ENCODE measurements at places on chromosomes 7 and 10.

GRCh38 chr7:102396710-102397019, 502 bp downstream of the PRKRIP1 start:
- no peak for DNase-seq

DNA sequence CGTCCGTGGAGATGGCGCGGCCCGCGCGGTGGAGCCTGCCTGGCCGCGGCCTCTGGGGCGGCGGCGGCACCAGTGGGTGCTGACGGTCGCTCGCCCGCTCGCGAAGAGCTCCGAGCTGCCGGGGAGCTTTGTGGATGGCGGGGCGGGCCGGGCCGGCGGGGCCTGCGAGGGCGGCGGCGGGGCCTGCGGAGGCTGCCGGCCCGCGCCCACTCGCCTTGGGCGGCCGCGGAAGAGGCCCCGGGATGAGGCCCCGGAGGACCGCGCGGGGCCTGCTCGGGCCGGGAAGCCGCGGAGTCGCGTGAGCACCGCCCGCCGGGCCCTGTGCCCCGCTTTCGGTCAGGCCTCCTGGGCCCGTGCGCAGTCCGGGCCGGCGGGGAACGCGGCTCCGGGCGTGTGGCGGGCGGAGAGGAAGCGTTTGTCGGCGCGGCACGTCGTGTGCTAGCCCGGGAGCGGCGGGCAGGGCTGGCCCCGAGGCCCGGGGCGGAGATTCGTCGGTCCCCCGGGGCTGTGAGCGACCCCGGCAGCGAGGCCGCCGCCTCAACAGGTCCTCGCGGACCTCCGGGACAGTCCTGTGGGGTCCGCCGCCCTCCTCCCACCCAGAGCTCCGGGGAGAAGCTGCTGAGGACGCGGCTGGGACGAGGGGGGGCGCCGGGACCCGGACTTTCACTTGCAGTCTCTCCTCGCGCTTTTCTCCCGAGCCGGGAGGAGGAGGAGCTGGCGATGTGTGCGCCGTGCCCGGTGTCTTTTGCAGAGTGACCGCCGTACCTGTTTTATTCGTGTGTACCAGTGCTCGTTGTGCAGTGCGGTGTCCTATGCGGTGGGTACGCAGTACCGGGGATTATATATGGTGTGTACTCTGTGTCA, 578 bp downstream of the ZMYND11 start:
- peak; percentile 54 for DNase-seq

DNA sequence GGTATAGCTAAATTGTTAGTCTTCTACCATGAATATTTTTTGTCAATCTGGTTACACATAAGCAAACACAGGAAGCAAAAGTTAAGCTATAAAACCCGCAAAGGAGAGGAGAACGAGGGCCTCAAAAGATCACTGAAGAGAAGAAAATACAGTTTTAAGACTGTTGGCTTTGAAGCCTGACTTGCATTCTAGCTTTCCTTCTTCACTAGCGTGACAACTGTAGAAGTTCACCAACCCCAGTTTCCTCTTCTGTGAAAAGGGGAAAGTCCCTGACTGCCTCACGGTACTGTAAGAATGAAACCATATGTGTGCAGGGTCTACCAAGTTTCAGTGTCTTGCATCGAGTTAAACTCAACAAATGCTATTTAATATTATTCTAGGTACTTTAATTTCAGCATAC, 7.5 kb upstream of the LRRN3 start:
- DNase-seq = peak; percentile 84

DNA sequence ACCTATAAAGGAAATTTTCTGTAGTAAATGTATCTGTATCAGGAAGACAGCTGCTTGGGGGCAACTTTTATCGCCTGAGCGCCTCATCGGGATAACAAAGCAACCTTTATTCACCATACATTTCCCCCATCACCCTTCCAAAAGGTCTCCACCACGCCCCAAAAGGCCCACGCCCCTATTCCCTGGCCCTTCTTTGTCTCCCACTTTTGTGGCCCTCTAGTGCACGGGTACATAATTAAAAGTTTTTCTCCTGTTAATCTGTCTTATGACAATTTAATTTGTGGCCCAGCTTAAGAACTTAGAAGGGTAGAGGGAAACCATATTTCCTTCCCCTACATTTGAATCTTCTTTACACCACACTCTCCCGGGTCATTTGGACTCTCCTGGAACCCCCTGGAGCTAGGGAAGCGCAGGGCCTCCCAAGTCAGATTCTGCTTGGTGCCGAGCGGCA, 625 bp downstream of the RP9 start:
- peak; percentile 35 for DNase-seq

DNA sequence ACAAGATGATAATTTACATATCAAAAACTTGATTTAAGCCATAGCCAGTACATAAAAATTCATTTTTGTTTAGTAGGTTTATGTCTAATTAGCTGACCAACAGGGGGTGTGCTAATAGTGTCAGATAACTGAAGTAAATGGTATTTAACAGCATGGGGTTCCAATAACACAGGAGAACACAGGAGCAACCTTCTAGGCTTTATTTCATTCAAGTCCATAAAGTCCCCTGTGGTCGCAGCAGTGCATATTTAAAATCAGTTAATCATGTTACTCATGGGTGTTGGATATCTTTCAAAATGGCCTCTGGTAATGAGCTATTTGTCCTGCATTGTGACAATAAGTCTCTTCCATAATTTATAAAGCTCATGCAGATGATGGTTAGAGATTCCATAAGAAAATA, 238.6 kb downstream of the CNTNAP2 start:
- DNase-seq = no peak

DNA sequence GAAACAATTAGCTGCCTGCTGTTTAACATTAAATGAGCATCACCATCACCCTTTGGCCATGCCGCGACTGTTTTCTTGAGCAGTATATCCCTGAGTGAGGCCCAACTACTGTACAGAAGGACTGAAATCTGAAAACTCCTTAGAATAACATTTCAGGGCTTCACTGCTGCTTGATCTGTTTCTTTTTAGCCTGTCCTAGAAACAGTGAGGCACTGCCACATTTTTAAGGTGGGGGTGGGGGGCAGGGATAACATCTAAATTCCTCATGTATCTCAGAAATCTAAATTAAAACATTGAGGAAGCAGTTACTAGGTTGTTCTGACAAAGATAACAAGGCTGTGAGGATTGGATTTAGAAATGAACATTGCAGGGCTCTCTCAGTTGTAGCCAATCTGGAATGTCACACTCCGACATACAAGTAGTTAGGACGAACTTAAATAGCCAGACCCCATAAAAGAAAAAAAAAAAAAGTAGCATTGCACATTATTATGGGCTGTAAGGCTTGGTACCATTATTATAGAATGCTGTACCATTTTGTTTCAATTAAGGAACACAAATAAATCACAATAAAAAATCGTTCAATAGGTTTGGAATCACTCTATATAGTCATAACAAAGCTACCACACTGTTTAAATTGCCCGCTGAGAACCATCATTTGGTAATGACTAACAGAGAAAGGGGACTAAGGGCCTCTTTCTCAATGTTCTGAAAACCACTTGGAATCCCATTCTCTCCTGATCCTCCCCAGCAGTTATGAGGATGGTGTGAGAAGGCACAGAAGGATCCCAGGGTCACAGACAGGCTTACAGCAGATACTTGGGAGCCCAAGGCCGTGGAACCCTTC, 256.1 kb downstream of the INHBA start:
- peak; percentile 64 for DNase-seq

GRCh38 chr10:79084972-79085597, 16.3 kb downstream of the ZMIZ1 start:
- DNase-seq = no peak

- no peak for DNase-seq
Measured at GRCh38 chr10:74379474-74379873, 228.5 kb downstream of the ADK start.

GRCh38 chr10:24456322-24456721, 247.4 kb downstream of the KIAA1217 start:
- peak; percentile 95 for DNase-seq

DNA sequence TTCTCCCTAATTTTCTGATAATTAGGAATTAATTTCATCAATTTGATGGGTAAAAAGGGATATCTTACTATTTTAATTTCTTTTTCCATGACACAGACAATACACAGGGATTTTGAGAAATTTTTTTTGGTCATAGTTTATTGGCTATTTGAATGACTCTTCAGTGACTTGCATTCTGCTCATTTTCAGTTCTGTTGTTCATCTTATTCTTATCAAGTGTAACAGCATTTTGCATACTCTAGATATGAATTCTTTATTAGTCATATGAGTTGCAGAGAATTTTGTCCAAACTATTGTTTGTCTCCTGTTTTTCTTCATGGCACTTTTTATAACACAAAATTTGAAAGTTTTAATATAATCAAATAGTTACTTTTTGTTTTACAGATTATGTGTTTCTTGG, 41.7 kb downstream of the MKLN1 start:
- no peak for DNase-seq

DNA sequence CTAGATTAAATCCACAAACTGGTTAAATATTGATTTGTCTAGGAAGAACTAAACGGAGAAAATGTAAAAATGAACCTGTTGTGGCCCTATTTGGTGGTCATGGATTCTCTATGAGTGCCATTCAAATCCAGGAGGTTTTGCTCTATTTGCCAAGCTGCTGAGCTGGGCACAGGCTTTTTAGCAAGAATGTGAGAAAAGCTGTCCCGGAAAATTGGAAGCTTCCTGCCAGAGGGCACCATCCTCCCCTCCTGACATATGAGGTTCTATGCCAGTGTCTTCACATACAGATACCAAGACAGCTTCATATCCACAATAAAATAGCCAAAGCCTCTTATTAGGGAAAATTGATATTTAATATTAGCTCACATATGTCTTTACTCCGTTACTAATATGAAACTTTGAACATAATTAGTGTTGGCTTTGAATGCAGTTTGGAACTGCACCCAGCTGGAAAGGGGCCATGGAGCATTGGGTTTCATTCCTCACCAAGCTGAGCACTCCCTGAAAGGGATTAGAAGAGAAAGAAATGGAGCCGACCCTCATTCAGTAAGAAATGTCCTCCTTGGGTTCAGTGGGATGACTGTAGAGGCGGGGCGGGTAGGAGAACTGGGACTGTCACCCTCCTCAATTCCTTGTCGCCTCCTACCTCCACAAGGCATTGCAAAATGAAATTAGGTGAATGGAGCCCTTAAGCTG, 47.8 kb downstream of the NRCAM start:
- DNase-seq = no peak

DNA sequence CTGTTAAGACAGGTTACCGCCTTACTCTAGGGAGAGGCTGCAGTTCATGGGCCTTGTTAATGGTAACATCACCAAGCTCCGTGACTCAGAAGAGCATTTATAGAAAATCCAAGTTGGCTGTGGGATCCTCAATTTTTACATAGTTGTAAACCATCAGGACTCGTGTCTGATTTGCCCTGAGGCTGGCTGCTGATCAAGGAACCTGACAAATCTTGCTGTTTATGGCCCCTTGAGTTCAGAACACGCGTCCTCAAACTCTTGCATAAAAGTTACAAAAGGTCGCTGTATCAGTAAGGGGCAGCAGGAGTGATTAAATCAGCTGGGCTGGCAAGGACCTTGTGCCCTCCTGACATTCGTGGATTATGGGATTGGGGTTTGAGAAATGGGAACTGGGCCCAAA, 4.6 kb downstream of the SLC13A4 start:
- DNase-seq = no peak

DNA sequence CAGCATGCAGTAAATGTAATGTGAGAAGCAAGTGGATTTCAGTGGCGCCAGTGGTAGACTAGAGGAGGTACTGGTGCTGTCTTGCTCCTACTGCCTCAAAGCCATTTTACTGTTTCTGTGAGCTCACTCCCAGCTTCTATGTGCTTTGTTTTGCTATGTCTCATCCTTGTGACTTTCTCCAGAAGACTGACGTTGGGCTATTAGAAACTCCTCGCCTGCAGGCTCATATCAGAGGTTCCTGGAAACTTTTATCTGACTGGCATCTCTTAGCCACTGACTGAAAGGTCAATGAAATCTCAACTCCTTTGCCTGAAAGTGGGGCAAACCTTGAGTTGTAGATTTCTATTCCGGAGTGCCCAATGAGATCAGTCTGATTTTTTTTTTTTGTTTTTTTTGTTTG, 66.4 kb upstream of the SORCS1 start:
- DNase-seq = no peak

DNA sequence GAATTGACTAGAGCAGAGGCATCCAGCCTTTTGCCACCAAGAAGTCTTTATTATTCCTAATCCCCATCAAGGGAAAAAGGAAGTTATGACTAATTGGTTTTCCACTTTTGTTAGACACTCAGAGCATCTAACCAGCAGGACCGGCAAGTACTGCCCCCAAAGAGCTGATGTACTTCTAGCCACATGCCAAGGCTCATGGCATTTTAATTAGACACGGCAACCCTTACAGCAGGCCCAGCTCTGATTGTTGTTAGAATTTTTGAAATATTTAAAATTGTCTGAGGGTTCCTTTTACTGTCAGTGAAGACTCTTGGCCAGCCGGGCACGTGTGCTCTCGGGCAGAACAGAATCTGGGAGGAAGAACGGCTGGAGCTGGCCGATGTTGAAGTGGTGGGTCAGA, 114.8 kb downstream of the SPAG6 start:
- peak; percentile 59 for DNase-seq

GRCh38 chr10:43229208-43230061, 37.4 kb downstream of the RASGEF1A start:
- DNase-seq = no peak

- no peak for DNase-seq
Measured at GRCh38 chr10:79331226-79331625, 16.0 kb upstream of the PPIF start.

- DNase-seq = no peak
Measured at GRCh38 chr7:155856656-155857055, 44.4 kb upstream of the SHH start.

Data from fibroblast of skin of scalp (primary cell).